NCI-H460 (cell line): ENCODE measurements at places on chromosomes 1 and 21.

DNA sequence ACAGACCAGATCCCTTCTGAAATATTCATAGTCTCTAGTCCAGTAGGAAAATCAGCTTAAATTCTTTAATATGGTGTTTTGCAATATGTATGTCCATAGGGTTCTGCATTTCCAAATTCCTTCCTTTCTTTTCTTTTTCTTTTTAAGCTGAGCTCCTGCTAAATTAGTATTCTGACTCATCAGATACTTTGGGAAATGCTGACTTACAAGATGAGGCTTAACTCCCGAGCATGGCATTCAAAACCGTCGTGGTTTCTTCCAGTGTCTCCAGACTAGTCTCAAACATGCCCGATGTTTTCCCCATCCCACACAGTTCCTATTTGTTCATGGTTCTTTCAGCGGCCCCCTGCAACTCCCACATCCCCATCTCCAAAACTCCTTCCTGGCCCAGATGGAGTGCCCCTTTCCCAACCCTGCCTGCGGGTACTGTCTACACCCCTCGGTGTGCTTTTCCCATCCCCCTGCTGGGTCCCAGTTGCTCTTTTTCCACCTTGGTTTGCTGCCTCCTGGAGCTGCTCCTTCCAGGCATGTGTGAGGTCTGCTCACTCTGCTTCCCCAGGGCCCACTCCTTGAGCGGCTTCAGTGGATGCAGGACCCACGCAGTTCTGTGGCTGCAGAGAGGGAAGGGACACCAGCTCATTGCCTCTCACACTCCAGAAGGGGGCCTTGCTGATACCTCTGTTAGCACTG is 19.5 kb upstream of the ETV3 start:
- DNase-seq, result no peak

DNA sequence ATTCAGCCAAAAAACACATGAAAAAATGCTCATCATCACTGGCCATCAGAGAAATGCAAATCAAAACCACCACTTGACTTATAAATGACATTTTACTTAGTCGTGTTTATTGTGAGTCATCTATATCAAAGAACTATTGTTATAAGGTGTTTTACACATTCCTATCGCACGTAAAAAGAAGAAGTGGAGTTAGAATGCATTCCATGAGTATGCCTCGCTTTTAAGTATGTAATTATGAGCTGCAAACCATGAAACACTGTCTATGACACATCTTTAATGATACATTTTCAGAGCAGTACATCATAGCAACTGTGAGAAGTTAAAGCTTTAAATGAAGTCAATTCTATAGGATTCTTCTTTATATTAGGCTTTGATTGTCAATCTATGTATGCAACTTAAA is 614.3 kb upstream of the ADAMTS5 start:
- DNase-seq, result no peak

- DNase-seq, result no peak
These were observed 17.7 kb downstream of the HIPK1 start for GRCh38 chr1:113946678-113947387.

GRCh38 chr1:204162494-204163074 is 3.6 kb downstream of the REN start:
- DNase-seq, result peak; percentile 78

- DNase-seq, result no peak
These were observed 70.4 kb upstream of the ACTRT2 start for GRCh38 chr1:2950926-2951305.

GRCh38 chr1:203990118-203990517 is 82.8 kb upstream of the SOX13 start:
- no peak for DNase-seq

GRCh38 chr1:65581119-65581518 is 160.7 kb downstream of the LEPR start:
- DNase-seq, result no peak

DNA sequence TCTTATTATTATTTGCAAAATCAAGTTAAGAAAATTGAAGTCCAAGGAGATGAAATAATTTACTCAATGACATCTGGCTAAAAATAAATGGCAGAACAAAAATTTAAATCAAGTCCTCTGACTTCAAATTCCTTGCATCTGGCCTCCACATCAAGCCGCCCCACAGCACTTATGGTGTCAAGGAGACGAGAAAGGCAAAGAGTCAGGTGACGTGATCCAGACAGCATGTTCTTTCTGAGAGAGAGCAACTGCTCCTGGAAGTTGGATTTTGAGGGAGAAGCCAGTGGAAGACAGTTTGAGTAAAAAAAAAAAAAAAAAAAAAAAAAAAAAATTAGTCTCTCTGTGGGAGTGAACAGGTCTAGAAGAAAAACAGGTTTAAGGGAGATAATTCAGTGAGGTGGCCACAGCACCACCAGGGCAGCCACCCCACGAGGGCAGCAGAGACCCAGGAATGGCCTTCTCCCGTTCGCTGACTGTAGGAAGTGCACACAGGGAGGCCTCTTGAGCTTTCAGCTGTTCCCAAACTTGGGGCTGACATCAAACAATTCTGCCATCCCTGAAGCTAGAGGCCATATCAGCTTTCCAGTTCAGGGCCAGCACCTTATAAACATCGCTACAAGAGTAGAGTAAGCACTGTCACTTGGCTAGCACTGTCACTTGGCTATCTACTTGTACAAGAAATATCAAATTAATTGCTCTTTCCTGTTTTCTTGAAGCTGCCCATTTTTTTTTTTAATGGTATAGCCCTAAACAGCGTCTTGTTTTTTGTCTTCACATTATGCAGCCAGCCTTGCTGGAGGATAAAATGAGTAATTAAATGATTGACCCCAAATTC is 7.8 kb downstream of the C1orf162 start:
- DNase-seq, result peak; percentile 35

DNA sequence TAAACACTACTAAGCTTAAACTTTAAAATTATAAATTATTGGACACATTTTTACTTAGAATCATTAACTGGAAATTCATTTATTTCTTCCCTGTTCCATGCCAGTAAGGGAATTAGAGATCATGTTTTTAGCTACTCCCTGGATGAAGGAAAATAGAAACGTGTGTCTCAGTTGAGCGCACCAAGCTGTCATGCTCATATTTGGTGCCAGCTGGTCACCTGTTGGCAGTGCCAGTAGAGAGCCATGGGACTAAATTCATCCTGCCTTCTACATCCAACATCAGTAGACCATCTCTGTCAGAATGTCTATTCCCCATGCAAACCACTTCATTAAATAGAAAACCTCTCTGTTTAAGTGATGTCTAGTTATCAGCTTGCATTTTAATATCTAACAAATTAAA is 17.4 kb upstream of the SLC22A15 start:
- no peak for DNase-seq

DNA sequence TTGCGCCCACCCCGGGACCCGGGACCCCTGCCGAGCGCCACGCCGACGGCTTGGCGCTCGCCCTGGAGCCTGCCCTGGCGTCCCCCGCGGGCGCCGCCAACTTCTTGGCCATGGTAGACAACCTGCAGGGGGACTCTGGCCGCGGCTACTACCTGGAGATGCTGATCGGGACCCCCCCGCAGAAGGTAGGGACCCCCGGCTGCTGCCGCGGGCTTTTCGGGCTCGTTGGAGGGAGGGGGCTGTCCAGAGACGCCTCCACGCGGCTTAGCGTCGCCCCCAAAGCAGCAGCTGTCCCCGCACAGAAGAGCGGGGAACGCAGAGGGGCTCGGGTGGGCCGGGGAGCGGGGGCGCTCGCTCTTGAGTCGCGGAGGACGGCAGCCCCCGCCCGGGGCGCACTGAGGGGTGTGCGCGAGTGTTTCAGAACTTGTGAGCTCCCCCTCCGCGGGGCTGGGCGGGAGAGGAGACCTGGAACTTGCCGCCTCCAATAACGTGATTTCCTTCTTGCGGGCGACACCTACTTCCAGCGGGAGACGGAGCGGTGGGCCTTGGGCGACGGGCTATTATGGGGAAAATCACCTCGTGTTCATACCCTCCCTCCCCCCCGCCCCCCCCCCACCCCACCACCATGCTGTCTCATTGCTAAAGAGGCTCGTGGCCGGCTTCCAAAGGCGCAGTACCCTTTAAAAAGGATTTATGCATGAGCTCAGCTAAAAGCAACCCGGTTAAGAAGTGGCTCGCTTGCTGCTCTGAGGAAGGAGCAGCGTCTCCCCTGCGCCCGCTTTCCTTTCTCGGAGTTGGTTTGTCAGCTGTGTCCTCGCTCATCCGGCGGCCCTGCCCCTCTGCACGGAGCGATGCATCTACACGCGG is 664 bp downstream of the BACE2 start:
- DNase-seq, result no peak

GRCh38 chr1:231808116-231808515 is 181.5 kb downstream of the DISC1 start:
- DNase-seq, result no peak

DNA sequence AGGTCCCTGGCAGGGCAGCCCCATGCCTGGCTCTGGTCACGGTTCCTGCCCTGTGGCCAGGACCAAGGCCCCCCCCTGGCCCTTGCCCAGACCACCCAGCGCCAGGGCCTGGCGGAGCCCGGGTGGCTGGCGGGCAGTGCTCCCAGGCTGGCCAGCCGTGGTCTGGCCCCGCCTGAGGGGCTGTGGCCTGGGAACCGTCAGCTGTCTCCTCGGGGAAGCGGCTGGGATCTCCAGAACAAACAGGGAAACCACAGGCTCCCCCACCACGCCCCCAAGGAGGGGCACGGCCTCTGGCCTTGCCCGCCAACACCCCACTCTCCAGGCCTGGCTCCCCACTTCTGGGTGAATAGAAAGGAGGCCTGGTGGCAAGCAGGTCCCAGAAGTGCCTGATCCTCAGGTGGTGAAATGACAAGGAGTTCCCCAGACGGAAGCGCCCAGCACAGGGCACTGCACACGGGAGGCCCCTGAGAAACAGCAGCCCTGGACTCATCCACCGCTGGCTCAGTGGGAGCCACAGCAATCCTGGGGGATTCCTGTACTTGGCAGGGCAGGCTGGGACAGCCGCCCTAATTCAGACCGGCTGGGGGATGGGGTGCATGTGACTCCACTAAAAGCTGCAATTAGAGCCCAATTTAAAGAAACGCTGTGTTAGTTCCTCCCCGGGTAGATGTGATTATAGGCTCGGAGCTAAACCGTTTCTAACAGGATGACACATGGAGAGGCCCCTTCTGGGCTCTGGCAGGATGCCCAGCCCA is 78.9 kb downstream of the RAP1GAP start:
- no peak for DNase-seq

DNA sequence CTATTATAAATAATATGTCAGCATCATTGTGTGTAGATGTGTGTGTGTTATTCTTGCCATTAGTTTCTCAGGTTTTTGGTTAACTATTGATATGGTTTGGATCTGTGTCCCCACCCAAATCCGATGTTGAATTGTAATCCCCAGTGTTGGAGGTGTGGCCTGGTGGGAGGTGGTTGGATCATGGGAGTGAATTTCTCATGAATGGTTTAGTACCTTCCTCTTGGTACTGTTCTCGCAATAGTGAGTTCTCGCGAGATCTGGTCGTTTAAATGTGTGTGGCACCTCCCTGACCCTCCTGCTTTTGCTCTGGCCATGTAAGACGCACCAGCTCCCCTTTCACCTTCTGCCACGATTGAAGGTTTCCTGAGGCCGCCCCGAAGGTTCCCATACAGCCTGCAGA is 9.6 kb upstream of the POFUT2 start:
- DNase-seq, result no peak

GRCh38 chr1:30795026-30795425 is 37.5 kb upstream of the LAPTM5 start:
- no peak for DNase-seq

GRCh38 chr1:17375651-17376050 is 3.7 kb downstream of the PADI6 start:
- DNase-seq, result no peak

DNA sequence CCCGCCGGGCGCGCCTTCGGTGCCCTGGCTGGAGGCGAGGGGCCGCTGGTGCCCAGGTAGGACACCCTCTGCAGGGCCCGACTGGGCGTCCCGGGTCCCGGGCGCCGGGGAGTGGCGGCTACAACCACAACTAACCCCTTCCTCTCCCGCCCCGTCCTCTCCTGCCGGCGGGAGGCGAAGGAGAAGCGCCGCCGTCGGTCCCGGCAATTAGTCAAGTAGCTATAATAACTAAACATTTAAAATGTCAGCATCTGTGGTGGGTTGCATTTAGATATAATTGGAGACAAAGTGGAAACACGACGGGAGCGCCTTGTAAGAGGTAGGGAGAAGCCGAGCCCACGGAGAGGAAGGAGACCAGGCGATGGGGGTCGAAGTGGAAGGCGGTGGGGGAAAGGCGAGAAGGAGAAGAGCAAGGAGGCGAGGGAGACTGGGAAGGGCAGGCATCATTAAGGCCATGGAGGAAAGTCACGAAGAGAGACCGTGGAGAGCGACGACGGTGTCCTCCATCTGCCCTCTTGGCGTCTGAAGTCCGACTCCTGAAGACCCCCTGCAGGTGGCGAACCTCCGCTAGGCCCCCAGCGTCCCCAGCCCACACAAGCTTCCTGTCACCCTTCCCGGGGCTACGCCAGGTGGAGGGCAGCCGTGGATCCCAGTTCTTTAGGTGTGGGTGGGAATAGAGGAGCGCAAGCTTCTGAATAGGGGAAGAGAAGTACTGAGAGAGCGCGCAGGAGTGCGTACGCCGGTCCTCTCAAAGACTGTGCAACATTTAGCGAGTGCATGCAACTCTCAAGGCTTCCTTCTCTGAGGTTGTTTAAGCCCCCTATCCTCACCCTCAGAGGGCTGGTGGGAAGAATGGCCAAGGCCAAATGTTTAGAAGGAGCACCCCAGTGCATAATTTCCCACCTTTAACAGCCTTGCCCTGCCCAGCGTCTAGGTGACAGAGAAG is 1.6 kb downstream of the CNIH3 start:
- no peak for DNase-seq

- peak; percentile 15 for DNase-seq
These were observed 19.9 kb downstream of the SGIP1 start for GRCh38 chr1:66553846-66554245.

DNA sequence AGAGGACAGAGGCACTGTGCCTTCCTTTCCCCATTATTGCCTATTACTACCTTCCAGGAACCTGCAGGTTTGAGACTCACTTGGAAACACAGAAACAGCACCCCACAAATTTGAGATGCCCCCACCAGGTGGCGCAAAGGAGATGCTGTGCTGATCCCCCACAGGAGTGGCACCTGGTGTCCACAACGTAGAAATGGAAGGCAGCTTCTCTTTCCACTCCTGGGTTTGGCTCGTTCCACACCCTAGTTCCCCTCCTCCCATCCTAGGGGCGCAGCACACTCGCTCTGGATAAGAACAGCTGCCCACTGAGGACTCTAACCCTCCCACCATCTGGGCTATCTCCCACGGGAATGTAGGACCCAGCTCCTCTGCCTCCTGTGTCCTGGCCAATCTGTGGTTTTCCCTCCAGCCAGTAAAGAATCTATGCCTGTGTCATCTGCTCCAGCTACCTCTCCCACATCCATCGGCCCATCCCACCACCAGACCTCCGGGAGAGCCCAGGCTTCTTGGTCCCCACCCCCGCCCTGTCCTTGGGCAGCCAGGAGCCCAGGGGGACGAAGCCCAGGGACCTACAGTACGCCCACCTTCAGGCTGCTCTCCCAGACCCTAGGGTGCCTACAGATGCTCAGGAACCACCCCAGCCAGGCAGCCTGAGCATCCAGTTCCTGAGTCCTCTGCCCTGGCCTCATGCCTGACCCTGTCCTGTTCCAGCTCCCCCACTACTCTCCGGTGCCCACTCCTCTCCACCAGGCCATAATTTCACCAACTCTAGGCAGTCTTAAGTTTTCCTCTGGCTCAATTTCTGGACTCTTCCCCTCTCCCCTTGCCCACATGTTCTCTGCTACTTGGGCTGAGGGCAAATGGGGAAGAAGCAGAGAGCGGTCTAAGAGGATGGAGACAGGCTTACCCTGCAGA is 549 bp downstream of the THBS3 start:
- peak; percentile 91 for DNase-seq
